ENCODE measurements at places on chromosomes 13 and 19.

- no peak for DNase-seq
Measured at GRCh38 chr19:19539698-19540063, 1.6 kb downstream of the CILP2 start.

GRCh38 chr13:79901336-79901735 is 420.4 kb downstream of the NDFIP2 start:
- DNase-seq, result no peak

- no peak for DNase-seq
Measured at GRCh38 chr19:24078680-24079079, 8.3 kb upstream of the ZNF254 start.

DNA sequence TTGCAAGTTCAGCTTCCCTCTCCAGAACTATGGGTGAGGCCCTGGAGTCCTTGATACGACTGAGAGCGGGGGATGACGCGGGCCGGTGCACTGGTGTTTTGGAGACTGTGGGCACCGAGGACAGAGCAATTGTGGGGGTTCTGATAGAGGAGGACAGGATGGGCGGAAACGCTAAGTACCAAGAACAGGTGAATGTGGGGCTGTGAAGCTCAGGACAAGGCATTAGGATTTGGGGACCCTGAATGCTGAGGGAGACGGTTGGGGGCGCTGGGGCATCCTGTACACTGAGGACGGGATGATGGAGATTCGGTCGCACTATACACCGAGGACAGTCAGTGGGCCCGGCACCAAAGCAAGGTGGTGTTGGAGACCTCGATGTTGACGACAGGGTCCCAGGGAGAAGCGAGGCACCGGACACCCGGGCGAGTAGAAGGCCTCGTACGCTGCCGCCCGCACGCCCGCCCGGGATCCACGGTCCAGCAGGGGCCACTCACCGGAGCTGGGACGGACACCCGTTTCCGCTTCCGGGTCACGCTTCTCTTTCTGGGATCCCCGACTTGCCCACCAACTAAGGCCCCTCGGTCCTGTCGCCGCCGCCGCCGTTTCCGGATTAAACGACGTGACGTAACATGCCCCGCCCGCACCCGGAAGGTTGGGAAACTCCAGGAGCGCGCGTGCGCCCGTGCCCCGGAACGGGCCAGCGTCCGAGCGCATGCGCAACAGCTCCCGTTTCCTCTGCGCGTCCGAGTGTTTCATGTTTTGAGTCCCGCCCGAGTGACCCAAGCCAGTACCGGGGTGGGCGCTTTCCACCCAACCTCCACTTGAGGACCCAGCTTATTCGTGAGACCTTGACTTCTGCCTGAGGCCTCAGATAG is at the start of gene CHMP2A:
TSS of gene CHMP2A (minus strand) at position 612 of the 875 bp plus-strand sequence. CDS start 893 bp downstream, outside the sequence.
- DNase-seq, result peak; percentile 96

DNA sequence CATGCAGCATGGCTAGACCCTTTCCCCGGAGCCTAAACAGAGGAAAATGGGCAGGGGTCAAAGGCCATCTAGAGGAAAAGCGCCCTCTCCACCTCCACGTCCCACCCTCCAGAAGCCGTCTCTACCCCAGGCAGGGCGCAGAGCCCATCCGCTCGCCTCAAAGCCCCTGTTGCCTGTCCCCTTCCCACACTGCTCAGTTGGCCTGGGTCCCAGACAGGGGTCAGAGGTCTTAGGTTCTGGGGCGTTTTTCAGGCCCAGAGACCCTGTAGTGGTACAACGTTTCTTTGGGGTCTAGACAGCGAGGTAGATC is 285 bp downstream of the TMEM143 start:
- DNase-seq, result no peak

- DNase-seq, result no peak
Measured at GRCh38 chr19:54345938-54346386, 7.0 kb upstream of the LILRA4 start.

DNA sequence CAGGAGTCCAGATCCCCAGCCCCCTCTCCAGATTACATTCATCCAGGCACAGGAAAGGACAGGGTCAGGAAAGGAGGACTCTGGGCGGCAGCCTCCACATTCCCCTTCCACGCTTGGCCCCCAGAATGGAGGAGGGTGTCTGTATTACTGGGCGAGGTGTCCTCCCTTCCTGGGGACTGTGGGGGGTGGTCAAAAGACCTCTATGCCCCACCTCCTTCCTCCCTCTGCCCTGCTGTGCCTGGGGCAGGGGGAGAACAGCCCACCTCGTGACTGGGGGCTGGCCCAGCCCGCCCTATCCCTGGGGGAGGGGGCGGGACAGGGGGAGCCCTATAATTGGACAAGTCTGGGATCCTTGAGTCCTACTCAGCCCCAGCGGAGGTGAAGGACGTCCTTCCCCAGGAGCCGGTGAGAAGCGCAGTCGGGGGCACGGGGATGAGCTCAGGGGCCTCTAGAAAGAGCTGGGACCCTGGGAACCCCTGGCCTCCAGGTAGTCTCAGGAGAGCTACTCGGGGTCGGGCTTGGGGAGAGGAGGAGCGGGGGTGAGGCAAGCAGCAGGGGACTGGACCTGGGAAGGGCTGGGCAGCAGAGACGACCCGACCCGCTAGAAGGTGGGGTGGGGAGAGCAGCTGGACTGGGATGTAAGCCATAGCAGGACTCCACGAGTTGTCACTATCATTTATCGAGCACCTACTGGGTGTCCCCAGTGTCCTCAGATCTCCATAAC is at the start of gene APOE:
TSS of gene APOE (plus strand) at position 360 of the 724 bp plus-strand sequence. CDS start 829 bp downstream, outside the sequence.
- DNase-seq, result no peak

- DNase-seq, result no peak
Measured at GRCh38 chr19:8255426-8256125, 46.4 kb downstream of the CERS4 start.

Measured in T-helper 22 cell (primary cell).